Stimulated activated CD4-positive, alpha-beta T cell treated with anti-CD3 and anti-CD28 coated beads, Interleukin-12 subunit alpha, Interleukin-12 subunit beta, amount 100 ng/mL, for 4 hours (primary cell): ENCODE measurements at places on chromosomes 5 and 9.

GRCh38 chr9:78777747-78778146 is 480.8 kb downstream of the PSAT1 start:
- no peak for DNase-seq

DNA sequence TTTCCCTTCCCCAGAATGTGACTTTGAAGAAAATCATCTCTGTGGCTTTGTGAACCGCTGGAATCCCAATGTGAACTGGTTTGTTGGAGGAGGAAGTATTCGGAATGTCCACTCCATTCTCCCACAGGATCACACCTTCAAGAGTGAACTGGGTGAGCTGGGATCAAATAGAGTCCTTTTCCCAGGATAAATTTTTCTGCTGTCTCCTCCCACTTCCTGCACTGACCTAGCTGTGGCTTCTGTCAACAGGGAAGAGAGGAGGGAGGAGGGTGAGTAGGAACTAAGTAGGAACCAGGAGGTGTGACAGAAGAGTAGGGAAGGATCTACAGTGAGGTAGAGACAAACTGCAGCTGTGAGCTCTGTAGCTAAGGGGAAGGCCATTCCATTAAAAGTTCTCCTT is 69.3 kb downstream of the MAMDC2 start:
- no peak for DNase-seq

DNA sequence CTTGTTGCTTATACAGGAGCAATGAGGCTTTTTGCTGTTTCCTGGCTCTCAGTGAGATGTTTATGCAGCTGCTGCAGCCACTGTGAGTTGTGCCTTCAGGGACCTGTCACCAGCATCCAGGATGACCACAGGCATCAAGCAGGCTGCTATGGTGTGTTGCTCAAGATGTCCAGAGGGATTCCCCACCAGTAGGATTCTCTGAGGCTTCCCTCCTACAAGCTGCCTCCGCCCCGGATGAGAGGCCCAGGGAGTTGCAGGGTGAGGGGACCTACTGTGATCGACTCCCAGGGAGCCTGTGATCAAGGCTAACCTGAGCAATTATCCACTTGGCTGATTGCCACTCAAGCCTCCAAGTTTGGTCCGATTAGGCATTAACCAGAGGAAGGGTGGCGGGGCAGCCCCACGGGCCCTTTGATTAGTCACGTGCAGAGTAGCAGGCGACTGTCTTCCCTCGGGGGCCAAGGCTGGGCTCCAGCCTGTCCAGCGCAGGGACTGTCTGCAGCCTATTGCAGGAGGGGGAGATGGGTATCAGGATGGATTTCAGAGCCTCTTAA is 1.8 kb upstream of the FAT2 start:
- no peak for DNase-seq

DNA sequence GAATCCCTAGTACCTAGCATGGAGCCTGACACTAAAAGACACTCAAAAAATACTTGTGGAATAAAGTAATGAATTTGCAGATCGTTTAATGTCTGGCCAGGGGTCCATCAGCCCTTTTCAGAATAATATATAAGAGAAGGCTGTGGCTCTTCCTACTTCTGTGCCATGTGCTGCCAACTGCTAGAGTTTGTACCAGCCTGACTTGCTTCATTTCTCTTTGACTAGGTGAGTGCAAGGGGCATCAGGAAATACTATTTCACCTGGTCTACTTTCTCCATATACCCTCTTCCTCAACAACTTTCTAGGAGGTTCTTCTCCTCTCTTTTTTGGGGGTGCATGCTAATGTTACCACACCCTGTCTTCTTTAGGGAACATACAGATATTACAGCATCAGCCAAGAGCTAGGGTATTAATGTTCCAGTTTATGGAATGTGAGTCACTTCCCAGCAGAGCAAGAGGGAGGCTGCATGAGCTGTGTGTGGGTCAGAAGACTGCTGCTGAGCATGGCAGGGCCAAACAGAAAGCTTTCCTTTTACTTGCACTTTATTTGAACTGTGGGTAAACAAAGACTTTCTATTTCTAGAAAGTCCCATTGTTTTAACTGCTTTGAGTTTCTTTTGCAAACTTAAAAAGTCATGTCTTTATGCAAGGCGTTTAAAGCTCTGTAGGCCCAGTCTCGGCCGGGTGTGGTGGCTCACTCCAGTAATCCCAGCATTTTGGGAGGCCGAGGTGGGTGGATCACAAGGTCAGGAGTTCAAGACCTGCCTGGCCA is 158.9 kb downstream of the ADAMTSL1 start:
- no peak for DNase-seq

- no peak for DNase-seq
Measured at GRCh38 chr5:56561455-56561854, 253.9 kb upstream of the MAP3K1 start.

GRCh38 chr5:53256746-53257145 is 147.2 kb upstream of the MOCS2 start:
- DNase-seq: no peak

- DNase-seq: no peak
Measured at GRCh38 chr5:37165761-37166160, 83.4 kb downstream of the CPLANE1 start.

- no peak for DNase-seq
Measured at GRCh38 chr5:85143138-85143537, 758.5 kb upstream of the EDIL3 start.

DNA sequence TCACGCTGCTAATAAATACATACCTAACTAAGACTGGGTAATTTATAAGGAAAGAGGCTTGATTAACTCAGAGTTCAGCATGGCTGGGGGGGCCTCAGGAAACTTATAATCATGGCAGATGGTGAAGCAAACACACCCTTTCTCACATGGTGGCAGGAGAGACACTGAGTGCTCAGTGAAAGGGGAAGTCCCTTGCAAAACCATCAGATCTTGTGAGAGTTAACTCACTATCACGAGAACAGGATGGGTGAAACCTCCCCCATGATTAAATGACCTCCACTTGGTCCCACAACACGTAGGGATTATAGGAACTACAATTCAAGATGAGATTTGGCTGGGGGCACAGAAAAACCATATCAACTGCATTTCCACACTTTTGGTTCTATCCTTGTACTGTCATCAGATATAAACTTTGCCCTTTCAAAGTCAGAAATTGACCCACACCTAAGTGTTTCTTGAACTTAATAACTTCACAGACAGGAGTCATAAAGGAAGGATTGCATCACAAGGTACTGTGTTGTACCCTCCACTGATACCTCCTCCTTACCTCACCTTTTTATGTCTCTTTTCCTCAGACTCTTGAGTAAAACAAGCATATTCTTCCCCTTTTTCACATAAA is 319.1 kb upstream of the PIK3R1 start:
- DNase-seq: no peak

DNA sequence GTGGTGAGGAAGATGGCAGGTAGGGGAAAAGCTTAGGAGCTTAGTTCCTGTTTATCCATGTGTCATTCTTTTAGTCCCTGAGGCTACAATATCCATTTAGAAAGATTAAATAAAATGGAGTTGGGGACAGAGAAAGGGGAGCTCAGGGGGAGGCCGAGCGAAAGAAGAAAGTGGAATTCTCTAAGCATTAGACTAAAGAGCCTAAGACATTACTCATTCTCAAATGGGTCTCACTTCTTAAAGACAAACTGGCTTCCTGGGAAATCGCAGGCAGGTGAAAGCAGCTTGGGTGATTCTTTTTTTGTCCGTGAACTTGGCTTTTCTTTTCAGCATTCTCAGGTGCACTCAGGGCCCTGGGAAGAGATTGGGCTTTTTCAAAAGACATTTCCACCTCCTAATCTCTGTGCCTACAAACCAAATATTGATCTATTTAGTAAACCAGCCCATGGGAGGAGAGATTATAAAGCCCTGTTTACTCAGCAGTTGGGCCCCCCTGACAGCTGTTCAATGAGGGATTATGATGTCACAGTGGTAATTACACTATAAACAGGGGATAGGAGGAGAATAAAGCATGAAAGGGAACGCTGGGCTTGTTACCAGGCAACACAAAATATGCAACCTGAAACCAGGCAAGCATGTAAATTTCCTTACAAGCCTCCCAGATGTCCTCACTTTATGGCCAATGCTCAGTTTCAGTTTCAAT is 584.0 kb downstream of the ACTL7B start:
- no peak for DNase-seq

- no peak for DNase-seq
Measured at GRCh38 chr9:6543204-6543603, 102.3 kb downstream of the GLDC start.

GRCh38 chr9:98900725-98901124 is 43.0 kb upstream of the COL15A1 start:
- DNase-seq: no peak

DNA sequence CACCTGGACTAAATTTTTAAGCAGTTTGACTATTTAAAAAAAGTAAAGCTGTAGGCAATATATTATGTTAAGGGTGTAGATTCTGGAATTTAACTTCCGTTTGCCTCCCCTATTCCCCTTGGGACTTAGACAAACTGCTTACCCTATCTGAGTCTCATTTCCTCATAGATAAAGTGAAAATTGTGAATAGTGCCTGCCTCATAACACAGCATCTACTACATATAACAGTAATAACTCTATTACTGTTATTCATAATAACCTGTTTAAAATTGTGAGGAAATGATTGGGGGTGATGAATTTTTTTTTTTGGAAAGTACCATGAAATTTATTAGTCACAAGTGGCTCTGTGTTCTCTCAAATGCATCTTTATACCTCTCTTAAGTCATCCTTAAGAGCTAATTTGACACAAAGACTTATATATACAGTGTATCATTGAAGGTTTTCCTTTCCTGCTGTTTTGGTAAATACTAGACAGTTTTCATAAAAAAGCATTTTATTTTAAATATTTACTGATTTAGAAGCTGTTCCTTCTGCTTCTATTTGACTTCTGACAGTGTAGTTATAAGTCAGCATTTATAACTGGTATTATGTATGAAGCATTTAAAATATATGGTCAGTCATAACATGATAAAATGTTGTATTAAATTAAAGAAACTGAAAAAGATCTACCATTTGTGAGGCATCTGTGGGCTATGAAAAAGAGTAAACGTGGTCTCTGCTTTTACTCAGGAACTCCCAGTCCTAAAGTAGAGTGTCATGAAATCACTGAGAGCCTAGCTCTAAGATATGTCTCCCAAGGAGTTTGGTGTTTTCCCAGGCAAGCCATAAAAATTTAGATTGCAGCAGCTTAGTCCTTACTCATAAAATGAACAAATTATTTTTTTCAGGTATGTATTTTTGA is 46.4 kb downstream of the MCCC2 start:
- no peak for DNase-seq

GRCh38 chr5:94360382-94361130 is 257.8 kb downstream of the KIAA0825 start:
- no peak for DNase-seq

DNA sequence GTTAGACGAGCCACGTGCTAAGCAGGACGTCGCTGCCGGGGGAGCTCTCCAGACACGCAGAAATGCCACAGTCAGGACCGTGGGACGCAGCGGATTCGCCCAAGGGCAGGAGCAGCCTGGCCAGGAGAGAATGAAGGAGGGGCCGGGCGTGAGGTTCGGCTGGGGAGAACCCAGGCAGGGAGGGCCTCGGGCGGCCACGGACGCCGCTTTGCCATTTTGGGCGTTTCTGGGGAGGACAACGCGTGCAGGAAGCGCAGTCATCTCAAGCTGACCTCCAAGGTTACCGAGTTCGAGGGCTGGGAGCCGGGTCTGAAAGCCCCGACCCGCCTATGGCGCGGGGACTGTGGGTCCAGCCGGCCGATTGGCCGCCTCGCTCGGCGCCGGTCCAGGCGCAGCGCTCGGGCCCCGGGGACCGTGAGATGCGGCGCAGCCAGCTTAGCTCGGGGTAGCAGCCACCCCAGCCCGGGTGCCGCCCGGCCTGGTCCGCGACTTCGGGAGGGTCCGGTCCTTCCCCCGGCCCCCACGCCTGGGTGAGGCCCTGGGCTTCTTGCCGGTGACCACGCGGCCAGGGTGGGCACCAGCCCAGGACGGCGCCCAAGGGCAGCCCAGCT is 760 bp upstream of the MAN1B1 start:
- DNase-seq: peak; percentile 35

DNA sequence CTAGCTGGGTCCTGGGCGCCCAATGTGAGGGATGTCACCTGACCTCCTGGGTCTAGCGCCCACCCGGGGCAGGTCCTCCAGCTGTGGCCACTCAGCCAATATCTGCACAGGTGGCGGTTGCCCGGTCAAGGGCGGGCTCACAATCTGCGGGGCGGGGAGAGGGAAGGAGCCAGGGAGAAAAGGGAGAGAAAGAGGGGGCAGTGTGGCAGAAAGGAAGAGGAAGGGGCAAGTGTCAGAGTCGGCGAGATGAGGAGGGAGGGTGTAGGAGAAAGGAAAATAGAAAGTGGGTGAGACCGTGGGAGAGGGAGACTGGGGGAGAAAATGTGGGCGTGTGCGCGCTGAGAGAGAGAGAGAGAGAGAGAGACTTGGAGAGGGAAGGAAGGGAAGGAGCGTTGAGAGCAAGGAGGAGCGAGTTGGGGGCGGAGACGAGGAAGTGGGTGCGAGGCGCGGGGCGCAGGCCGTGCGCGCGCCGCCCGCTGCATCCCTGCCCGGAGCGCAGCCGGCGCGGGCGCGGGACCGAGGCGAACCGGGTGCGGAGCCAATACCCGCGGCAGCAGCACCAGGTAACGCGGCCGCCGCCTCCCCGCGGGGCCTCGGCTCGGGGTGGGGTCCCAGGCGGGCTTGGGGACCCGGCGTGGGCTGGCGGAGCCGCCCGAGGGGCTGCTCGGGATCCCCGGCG is at the start of gene HRH2:
TSS of gene HRH2 (plus strand) at position 479 of the 679 bp plus-strand sequence. CDS start 25,163 bp downstream, outside the sequence.
- DNase-seq: peak; percentile 54

GRCh38 chr5:54285686-54286085 is 24.7 kb downstream of the ARL15 start:
- no peak for DNase-seq

DNA sequence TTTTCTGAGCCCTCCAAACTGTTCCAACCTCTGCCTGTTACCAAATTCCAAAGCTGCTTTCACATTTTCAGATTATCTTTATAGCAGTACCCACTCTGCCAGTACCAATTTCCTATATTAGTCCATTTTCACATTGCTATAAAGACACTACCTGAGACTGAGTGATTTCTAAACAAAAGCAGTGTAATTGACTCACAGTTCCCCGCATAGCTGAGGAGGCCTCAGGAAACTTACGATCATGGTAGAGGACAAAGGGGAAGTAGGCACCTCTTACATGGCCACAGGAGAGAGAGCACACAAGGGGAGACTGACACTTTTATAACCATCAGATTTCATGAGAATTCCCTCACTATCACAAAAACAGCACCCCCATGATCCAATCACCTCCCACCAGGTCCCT is 105.0 kb downstream of the DTWD2 start:
- DNase-seq: no peak

DNA sequence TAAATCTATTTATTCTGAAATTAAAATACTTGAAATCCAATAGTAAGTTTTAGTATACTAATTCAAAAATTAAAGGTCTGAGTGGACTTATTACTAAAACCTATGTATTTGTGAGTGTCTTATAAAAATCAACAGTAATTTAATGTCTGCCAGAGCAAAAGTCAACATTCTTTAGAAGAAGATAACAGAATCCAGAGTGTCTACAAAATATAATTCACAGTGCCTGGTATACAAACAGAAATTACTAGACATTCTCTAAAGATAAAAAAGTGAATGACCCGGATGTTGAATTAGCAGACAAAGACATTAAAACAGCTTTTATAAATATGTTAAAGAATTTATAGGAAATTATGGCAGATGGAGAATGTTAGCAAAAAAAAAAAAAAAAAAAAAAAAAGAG is 22.4 kb upstream of the IRX4 start:
- no peak for DNase-seq
